Kasumi-1 (cell line): ENCODE measurements at places on chromosomes 12 and 14.

DNA sequence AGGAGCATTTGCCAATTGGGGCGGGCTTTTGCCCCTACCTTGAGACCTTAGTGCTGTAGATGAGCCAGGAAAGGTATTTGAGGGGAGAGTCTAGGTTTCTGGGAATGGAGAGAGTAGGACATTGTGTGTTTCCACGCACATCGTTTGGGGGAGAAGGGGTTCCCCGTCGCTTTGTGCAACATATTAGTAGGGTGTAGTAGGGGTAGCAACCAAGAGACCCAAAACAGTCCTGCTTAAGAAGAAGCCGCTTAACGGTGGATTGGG, 694 bp upstream of the PTGES3 start:
- no peak for DNase-seq

DNA sequence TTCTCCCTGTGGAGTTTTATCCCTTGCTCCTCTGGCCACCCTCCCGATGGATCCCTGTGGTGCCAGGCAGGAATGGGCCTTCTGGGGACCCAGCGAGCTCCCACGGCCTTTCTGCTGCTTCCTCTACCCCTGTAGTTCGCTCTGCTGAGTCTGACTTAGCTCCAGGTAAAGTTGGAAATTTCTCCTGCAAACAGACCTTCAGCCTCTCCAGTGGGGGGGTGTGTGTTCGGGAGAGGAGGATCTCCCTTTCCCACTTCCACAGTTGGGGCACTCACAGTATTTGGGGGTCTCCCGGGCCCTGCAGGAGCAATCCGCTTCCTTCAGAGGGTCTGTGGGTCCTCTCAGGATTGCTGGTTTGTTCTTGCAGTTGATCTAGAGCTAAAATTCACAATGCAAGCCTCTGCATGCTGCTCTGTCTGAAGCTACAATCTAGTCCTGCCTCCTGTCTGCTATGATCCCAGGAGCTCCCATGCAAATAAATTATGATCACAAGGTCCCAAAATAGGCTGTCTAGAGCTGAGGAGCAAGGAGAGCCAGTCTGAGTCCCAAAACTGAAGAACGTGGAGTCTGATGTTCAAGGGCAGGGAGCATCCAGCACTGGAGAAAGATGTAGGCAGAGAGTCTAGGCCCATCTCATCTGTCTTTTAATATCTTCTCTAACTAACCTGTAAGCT, 18.3 kb downstream of the MTRFR start:
- no peak for DNase-seq

GRCh38 chr12:84955298-84955697, 42.7 kb upstream of the SLC6A15 start:
- DNase-seq = no peak

GRCh38 chr12:93199831-93200236, 177.9 kb upstream of the NUDT4 start:
- DNase-seq = no peak

DNA sequence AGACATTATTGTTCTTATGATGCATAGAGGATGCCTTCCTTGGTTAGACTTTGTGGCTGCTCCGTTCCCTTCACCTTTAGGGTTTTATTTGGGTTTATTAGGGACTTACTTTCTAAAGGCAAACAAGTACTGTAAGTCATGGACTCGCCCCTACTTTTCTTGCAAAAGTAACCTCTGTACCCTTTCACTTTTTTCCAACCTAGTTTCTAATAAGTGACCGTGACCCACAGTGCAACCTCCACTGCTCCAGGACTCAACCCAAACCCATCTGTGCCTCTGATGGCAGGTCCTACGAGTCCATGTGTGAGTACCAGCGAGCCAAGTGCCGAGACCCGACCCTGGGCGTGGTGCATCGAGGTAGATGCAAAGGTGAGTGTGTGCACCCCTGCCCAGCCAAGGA, 72.7 kb downstream of the SMOC1 start:
- no peak for DNase-seq

- no peak for DNase-seq
These were observed 340.7 kb downstream of the SLC16A7 start for GRCh38 chr12:59936534-59936933.

GRCh38 chr14:61003571-61003970, 22.5 kb downstream of the SLC38A6 start:
- DNase-seq = no peak

DNA sequence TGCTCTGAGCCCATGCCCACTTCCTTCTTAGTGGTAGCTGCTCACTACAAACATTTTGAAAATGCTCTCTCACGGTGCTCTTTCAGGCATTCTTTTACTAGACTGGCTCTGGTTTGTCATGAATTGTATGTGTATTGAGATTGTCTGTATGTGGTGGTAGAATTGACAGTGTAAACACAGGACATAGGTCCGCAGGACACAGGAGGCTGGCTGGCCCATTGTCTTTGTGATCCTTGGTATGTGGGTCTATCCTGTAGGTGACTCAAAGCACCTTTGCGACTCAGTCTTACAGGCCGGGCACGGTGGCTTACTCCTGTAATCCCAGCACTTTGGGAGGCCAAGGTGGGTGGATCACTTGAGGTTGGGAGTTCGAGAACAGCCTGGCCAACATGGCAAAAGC, 250.9 kb downstream of the C12orf75 start:
- no peak for DNase-seq

DNA sequence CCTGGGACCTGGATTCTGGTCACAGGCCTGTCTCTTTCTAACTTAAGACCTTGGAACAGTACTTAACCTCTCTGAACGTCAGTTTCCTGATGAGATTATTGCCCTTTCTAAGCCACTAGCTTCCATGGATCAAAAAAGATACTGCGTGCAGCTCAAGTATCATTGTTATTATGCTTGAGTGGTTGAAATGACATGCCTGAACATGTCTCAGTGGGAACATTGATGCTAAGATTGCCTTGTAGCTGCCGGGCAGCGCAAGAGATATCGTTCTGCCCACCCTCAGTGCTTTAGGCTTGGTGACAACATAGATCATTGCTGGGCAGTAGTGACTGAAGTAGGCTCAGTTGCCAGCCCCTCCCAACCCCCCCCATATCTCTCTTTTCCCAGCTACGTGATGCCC, 131.9 kb downstream of the SMOC1 start:
- DNase-seq = no peak

GRCh38 chr12:4992871-4993270, 50.8 kb upstream of the KCNA5 start:
- no peak for DNase-seq

DNA sequence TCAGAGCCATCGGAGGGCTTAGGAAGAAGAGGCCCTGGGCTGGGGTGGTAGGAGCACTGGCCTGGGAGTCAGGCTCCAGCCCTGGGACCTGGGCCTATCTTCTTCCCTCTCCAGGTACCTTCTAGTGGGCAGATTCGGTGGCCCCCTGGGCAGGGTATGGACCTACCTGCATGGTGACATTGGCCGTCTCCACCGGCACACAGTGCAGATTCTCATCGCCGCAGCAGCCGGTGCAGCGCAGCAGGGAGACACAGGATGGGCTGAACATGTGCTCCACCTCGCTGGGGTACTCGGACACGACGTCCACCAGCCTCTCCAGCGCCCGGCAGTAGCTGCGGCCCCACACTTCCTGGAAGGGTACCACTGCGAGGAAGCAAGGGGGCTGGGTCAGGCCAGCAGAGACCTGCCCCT, 6.2 kb downstream of the PGF start:
- no peak for DNase-seq

GRCh38 chr12:104356231-104357115, 52.9 kb downstream of the EID3 start:
- DNase-seq = no peak

DNA sequence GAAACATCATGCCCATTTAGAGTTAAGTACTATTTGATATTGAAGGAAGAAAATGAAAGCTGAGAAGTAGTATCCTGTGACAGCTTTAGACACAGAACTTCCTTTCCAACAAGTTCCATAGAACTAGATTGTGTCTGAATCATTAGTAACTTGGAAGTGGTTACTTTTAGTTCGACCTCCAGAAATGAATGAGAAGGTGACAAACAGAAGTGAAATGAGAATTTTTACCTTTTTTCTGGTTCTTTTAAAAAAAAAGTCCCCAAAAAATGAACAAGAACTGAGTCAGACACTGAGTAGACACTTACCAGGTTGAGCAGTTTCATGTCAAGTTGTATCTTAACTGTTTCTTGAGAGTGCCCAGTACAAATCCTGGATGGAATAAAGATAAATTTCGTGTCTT, 3.0 kb downstream of the ATP6V0A2 start:
- DNase-seq = peak; percentile 14

DNA sequence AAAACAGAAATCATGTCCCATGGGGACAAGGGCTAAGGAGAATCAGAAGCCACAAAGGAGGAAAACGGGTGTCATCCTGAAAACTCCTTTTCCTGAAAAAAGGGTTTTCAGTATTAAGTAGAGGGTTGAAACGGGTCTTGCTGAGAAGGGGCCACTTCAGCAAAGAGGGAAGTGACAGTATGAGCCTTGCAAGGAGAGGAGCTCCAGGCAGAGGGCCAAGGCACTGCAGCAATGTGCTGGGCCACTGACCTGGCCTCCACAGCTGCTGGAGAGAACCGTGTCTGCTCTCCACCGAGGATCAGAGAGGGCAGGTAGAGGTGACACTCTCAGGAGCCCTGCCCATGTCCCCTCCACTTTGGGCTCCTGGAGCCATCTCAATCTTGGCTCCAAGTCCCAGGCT, 103.3 kb downstream of the NCOR2 start:
- DNase-seq = peak; percentile 83
